ENCODE measurements at places on chromosomes 6 and 20.

GRCh38 chr6:4295058-4295782 lies 159.8 kb upstream of the ECI2 start:
- no peak for DNase-seq

DNA sequence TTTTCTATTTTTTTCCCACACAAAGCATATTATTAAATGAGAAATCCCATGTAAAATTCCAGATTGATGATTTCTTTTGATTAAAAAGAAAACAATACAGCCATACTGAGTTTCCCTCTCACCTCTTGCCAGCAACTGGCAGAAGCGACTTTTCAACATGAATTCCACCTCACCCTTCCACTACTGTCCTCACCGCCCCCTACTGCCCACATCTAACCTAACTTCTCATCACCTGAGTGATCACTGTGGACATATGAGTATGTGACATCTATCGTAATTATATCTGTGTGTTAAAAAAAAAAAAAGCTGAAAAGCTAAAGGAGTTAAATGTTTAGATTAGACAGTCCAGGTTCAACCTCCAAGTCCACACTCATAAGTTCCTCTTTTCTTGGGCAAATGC lies 528.6 kb downstream of the PRKN start:
- DNase-seq: no peak

GRCh38 chr20:34110745-34111641 lies 1.1 kb downstream of the EIF2S2 start:
- DNase-seq: no peak

DNA sequence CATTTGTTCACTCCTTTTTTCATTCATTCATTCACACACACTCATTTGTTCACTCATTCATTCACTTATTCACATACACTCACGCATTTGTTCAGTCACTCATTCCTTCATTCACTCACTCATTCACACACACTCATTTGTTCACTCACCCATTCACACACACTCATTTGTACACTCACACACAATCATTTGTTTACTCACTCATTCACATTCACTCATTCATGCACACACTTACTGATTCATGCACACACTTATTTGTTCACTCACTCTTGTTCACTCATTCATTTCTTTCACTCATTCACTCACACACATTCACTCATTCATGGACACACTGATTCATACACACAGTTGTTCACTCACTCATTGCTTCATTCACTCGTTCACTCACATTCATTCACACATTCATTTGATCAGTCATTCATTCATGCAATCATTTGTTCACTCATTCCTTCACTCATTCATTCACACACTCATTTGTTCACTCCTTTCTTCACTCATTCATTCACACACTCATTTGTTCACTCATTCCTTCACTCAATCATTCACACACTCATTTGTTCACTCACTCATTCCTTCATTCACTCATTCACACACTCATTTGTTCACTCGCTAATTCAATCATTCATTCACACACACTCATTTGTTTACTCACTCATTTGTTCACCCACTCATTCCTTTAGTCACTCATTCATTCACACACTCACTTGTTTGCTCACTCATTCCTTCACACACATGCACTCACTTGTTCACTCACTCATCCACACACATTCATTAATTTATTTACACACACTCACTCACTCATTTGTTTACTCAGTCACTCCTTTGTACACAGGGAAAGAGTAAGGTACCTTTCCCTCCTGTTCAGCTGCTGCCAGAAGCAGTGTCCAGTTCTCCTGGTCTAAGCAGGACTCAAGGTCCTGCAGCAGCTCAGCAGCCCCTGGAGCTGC lies 50.7 kb upstream of the BHLHE23 start:
- no peak for DNase-seq

- DNase-seq: no peak
Measured at GRCh38 chr6:14676977-14677781, 559.6 kb downstream of the CD83 start.

DNA sequence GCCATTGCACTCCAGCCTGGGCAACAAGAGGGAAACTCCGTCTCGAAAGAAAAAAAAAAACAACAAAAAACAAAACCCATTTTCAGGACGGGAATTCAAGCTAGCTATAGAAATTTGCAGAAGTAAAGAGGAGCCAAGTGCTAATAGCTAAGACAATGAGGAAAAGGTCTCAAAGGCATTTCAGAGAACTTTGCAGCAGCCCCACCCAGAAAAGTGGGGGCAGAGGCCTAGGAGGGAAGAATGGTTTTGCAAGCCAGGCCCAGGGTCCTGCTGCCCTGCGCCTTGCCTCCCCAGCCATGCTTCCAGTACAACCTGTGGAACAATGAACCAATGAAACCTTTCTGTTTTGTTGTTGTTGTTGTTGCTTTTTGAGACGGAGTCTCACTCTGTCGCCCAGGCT lies 38.3 kb upstream of the SAMHD1 start:
- no peak for DNase-seq

- no peak for DNase-seq
Measured at GRCh38 chr6:36050947-36051710, 23.5 kb downstream of the MAPK14 start.

DNA sequence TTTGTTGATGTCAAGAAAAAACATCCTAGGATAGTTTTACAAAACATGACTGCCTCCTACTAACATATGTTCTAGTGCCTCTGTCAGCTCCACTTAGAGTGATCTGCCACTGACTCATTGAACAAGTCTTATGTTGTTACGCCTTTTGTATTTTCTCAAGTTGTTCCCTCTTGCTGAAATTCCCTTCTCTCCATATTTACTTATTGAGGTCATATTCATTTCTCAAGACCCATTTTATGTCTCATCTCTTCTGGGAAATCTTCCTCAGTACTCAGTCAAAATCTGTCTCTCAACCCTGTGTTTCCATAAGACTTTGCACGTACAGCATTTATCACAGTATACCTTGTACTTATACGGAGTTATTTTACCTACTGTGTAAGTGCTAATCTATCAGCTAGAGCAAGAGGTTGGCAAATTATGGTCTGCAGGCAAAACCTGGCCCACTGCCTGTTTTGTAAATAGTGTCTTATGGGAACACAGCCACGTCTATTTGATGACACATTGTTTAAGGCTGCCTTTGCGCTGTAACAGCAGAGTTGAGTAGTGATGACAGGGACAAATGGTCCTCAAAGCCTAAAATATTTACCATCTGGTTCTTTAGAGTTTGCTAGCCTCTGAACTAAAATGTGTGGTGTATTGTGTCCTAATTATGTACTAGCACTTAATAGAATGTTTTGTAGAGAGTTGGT lies 83.4 kb downstream of the ADGRB3 start:
- no peak for DNase-seq

DNA sequence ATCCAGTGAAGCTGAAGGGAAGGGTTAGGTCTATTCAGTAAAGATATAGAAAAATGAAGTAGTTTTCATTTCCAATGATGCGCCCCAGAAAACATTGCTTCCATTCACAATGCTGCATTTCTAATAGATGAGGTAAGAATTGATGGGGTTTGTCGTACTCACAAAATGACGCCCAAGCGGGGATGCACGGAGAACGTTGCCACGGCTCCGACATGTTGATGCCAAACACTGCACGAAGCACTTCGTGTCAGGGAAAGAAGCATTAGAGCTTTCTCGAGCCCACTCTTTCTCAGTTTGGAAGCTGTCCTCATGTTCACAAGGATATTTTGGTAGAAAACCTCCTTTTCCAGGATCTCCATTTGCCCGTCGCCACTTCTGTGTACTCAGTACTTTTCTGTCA lies 21.6 kb upstream of the MAFB start:
- DNase-seq: no peak

- no peak for DNase-seq
Measured at GRCh38 chr6:42349753-42350511, 101.8 kb downstream of the TRERF1 start.

DNA sequence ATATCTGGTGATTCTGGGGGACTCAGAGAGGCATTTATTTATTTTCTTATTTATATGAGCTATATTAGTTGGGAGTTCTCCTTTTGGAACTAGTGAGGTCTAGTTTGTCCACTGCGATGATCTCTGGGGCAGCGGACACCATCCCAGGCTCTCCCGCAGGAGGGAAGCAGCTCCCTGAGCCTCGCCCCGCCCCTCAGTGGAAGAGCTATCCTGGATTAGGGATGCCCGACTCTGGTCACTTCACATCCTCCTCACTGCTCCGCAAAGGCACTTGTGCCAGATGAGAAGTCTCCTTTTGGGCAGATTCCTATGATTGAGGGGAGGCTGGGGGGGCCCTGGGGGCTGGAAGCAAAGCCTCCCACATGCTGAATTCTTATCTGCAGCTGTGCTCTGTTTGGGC lies 3.6 kb upstream of the MAS1 start:
- DNase-seq: no peak

- no peak for DNase-seq
Measured at GRCh38 chr6:151804585-151805285, 2.7 kb upstream of the ESR1 start.

- no peak for DNase-seq
Measured at GRCh38 chr6:140464720-140465119, 1090.3 kb upstream of the CITED2 start.

DNA sequence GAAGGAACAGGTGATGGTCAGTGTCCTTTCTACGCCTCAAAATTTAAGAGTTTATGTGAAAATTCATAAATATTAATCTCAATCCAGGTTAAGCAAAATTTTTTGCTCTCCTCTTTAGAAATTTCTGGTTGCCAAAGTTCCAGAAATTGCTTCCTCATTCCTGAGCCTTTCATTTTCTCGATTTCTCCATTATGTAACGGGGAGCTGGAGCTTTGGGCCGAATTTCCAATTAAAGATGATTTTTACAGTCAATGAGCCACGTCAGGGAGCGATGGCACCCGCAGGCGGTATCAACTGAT lies 35.8 kb upstream of the PRND start:
- DNase-seq: no peak

DNA sequence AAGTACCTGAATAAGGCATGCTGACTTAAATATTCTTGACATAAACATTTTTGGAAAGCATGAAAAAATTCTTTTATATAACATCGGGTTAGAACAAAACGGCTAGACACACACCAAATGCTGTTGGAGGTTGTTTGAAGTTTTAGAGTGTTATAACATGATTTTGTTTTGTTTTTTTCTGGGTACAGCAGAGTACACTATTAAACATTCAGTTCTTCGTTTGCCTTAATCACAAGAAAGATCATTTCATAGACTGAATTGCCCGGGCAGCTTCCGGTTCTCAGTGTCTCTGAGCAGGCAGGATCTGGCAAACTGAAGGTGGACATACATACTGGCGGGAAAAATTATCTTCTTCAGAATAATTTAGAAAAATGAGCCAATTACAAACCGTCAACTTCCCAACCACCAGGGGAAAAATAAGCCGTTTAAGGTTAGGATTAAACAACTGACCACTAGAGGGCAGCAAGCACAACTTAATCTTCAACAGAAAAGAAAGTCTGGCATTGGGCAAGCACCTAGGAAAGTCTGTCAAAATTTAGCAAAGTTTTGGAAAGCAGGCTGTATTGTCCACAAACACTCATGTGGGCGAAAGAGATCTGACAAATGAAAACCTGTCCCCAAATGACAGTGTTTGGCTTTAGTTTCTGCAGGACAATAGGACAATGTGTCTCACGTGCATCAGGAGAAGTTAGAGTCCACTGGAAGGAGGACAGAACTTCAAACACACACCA lies 15.0 kb downstream of the ZNF217 start:
- DNase-seq: peak; percentile 86

DNA sequence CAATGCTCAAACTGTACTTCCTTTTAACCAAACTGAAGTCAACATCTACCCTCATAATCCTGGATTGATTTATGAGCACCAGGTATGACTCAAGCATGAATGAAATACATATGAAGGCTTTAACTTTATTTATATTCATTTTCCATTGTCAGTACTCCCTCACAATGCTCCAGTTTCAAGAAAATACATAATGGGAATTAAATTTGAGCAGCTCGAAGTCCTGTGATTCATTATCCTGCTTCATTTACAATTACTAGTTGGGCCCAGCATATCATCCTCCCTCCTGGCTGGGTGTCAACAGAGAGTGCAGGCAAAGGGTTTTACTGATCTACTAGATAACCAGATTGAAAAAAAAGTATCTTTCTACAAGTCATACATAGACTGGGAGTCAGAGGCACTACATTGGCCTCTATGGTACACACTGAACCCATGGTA lies 10.1 kb downstream of the SAMHD1 start:
- no peak for DNase-seq

DNA sequence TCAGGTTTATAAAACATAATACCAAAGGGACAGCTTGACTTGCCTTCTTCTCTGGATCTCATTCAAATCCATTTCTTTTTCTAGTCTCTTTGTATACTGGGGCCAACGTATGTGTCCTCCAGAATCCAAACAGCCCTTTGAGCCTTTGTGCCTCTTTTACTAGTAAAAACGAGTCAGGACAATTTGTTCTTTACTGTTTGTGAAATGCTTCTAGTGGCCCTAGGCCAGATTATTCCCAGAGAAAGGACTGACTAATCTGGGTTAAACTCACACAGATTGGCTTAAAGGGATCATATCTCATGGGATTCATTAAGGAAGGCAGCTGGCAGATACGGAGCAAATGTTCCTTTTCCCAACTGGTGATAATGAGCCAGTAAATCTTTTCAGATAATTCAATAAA lies 32.1 kb upstream of the MANEA start:
- no peak for DNase-seq

GRCh38 chr6:145204301-145204700 lies 531.0 kb downstream of the EPM2A start:
- no peak for DNase-seq

DNA sequence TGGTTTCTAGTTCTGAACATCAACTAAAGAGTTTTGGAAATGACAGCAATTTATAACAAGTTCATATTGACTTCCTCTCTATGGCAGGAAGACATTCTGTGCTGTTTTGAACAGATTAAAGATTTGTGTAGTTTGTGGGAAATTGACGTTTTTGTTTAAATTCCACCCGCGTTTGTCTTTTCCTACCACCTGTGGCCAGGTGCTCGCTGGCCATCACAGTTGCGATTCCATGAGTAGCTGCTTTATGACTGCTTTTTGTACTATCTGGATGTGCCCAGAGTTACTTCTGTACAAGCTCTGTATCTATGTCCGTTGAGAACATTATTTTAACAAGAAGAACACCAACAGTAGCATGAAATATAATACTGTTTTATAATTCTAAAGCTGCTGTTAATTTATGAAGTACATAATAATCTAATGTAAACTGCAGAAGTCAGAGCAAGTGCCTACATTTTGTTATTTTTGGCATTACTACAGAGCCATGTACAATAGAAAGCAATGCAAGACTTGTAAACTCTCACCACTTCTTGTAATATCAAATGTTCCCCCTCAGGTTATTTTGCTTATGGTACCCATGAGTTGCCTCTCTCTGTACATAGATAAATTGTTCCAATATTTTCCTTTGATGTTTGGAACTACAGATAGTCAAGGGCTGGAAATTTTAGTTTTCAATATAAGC lies 33.5 kb downstream of the ZBTB2 start:
- no peak for DNase-seq

DNA sequence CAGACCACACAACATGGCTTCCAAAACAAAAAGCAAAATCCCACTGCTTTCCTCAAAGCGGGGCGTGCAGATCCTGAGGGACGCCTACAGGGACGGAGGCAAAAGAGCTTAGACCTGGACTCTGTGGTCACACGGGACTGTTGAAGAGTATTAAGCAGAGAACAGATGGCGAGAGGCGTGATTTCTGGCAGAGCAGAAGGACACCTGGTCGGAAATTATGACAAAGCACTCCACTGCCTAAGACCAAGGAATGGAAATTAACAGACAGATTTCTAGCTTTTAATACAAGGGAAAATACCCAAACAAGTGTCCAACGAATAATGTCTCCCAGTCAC lies 15.4 kb downstream of the CST7 start:
- DNase-seq: no peak
